ENCODE measurements at places on chromosomes 11 and 22.

DNA sequence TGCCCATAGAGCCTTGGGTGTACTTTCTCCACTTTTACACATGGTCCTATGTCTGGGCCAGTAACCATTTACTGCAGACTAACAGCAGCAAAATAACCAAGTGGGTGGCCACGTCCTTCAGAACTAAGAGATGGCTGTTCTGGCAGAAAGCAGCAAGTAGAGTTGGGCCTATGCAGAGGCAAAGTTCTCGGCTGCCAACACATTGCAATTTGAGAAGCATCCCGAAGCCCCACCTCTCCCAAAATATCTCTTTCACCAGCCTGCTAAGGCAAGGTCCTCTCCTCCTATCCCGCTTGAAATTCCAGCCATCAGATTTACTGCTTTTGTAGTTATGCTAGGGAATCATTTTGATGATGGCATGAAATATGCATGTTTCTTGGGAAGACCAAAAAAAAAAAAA is 118.5 kb upstream of the APOA1 start:
- no peak for DNase-seq

DNA sequence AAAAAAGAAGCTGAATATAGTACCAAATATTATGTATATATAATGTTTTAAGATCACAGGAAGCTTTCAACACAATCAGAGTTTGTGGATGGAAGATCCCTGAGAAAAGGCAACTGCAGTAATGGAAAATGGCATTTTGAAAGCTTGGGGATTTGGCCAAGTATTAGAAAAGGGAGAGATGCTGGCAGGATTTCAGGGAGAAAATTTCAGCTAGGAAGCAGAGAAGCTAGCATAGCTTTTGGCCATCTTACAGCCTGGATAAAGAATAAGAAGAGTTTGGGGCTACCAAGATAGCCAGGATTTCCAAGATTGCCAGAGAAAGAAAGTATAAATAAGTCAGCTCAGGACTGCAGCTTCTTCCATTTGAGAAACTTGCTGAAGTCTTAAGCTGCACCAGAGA is 440.8 kb upstream of the LUZP2 start:
- DNase-seq: no peak

GRCh38 chr11:12693479-12694182 is 19.4 kb downstream of the TEAD1 start:
- no peak for DNase-seq

DNA sequence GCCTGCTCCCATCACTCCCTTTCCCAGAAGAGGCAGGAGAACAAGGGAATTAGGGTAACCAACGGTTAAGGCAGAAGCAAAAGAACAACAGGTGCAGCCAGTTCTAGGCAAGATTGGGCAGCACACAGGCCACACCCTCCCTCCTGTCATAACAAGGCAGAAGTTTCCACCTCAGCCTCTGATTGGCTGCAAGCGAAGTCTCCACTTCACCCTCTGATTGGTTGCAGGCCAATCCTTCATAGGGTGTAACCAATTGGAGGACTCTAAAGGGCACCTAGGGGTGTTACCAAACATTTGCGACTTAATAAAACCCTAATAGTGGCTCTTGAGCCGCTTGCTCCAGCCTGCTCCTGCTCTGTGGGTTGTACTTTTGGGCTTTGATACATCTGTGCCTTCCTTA is 153.8 kb downstream of the CACNA1I start:
- no peak for DNase-seq

GRCh38 chr11:12991426-12991825 is 17.7 kb upstream of the RASSF10 start:
- no peak for DNase-seq

DNA sequence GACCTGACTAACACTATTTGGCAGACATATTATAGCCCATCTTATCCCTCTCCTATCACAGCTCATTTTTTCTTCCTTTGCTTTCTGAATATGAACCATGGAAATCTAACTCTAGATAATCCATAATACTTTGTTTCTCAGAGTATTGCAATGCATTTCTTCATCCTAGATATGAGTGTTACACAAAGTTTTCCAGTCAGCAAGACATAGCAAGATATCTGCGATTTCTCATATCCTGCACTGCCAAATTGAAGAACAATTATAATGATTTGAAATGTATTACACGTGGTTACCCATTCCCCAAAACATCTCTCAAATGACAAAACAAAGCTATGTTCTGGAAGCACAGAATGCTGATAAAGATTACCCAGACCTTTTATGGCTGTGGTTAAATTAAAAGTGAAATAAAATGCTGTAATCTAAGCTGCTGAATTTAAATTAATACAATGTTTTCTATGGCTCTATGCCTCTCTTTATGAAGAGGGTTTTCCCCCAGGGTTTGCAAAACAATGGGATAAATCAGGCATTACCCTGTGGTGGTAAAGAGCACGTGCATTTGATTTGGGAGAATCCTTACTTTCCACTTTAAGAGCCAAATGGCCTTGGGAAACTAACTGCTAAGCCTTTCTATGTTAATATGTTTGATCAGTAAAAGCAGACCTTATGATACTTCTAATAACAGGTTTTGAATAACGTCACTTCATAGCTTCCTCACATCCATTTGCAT is 1291.0 kb upstream of the CNTN5 start:
- no peak for DNase-seq
